ENCODE measurements at places on chromosomes 13 and 19. TPM values are rescaled to one million over a fixed set of nuclear protein-coding genes. Genes with fewer than 3 reads are reported as not detected.
A peak's percentile ranks its signal among the peaks of the same experiment; 100 is the strongest.

The TEX101 gene
- total RNA-seq = not detected

The INSL3 gene
- not detected for total RNA-seq

DNA sequence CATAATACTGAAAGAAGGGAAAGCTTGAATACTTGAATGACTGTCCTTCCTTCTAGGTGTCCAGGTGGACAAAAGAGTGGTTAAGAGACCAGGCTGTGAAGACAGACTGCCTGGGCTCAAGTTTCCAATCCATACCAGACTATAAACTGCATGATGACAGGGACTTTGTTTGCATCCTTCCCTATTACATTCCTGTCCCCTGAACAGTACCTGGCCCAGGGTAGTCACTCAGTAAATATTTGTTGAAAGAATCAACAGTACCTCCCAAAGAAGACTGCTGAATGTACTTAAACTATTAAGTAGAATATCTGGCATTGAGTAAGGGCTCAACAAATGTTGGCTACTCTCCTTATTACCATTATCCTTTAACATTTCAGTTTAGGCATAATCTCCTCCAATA is 29.7 kb downstream of the MIPEP start:
- no peak for DNase-seq

DNA sequence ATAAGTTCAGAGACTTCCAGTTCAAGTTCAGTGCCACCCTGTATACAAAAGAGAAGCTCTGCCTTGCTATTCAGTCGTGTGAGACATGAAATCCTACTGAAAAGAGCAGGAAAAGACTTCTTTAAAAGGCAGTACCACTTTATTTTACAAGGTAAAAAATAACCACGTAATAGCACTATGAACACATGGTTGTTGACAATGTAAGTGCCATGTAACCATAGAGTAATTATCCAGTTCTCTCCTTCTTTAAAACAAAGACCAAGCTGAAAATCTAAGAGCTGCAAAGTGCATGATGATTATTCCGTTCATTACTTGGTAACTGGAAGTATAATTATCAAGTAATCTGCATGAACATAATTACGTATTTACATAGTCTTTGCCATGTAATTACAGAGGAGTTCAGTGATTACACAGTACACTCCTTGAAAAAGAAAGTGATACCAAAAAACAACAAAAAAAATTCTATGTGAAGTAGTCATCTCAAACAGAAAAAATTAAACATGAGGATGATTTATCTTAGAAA is 288.7 kb downstream of the EFNB2 start:
- no peak for DNase-seq

DNA sequence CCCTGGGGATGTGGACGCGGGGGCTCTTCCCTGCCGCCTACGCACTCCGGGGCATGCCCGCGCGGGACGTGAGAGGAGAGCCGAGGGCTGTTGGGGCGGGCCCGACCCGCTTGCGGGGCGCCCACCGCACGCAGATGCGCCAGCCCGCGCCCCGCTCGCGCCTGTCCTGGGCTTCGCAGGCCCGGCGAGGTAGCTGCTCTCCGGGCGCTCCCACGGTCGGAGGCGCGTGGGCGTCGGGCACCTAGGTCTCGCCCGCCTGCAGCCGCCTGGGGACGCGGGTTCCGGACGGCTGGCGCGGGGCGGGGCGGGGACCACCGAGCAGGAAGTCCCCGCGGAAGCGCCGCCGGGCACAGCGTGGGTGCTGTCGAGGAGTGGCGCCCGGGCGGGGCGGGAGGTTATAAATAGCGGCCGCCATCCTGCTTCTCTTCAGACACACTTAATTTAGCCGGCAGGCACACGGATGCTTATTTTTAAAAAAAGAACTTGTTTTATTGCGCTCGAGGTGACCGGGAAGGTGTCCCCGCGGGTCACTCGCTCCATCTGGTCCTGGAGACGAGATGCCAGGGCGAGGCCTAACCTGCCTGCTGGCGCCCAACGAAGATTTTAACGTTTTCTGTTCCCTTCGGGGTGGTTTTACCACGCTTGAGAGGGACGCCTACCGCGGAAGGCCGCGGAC is 561 bp upstream of the GJA3 start:
- peak; percentile 65 for DNase-seq

DNA sequence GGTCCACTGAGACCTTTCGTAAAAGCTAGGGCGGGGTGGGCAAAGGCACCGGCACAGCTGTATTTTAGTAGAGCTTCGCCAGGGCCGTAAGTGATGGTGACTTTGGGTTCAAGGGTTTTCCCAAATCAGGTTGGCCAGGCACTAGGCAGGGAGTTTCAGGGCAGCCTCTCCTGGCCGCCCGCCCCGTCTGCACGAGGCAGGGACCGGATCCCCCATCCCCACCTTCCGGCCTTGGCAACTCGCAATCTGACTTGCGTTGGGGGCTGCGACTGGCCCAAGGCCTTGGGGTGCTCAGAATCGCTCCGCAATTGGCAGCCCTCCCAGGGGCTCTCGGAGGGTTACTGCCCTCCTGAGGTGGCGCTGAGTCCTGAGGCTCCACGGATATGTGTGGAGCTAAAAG is 4.1 kb upstream of the ZIC5 start:
- peak; percentile 46 for DNase-seq

- DNase-seq = no peak
Measured at GRCh38 chr19:48813123-48813913, 2.5 kb upstream of the BCAT2 start.

GRCh38 chr19:17078920-17079709 is 3.5 kb downstream of the MYO9B start:
- no peak for DNase-seq

DNA sequence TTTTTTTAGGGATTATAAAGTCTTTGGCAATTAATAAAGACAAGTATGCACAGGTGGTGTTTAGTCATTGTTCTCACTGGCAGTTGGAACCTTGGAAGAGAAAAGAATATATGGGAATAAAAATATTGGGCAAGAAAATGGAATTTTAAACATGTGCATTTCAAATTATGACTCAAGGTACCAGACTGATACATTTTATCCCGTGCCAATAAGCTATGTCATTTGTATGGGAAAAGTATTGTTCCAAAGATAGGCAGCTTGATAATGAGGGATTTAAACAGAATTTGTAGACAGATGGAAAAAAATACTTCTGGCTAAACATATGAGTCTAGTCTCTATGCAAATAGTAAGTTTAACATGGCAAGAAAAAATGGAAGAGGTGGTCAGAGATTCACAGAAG is 169.5 kb upstream of the UFM1 start:
- DNase-seq = no peak

- no peak for DNase-seq
Measured at GRCh38 chr19:39923862-39924261, 10.6 kb downstream of the FCGBP start.

DNA sequence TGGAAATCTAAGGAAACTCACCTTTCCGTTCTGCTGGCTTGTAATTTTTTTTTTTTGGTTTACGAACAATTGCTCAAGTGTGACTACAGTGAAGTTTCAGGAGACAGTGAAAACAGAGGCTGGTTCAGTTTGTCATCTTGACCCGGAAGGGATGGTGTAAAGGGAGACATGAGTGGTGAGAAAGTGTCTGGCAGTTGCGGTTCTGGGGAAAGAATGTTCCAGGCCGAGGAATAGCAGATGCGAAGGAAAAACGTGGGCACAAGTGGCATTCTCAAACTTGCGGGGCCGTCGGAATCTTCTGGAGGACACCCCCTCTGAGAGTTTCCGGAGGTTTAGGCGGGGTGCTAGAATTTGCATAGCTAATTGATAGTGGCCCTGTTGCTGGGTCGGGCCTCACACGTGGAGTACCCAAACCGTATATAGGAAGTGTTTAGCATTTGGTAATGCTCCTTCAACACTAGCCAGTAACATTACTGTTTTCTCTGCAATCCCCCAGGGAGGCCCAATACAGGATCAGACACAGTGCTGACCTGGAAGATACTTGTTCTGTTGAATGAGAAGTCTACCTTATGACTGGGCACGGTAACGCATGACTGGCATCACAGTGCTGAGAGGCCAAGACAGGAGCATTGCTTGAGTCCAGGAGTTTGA is 2.8 kb upstream of the TNFSF9 start:
- DNase-seq = no peak

- no peak for DNase-seq
Measured at GRCh38 chr13:99542788-99543406, 41.6 kb downstream of the TM9SF2 start.

DNA sequence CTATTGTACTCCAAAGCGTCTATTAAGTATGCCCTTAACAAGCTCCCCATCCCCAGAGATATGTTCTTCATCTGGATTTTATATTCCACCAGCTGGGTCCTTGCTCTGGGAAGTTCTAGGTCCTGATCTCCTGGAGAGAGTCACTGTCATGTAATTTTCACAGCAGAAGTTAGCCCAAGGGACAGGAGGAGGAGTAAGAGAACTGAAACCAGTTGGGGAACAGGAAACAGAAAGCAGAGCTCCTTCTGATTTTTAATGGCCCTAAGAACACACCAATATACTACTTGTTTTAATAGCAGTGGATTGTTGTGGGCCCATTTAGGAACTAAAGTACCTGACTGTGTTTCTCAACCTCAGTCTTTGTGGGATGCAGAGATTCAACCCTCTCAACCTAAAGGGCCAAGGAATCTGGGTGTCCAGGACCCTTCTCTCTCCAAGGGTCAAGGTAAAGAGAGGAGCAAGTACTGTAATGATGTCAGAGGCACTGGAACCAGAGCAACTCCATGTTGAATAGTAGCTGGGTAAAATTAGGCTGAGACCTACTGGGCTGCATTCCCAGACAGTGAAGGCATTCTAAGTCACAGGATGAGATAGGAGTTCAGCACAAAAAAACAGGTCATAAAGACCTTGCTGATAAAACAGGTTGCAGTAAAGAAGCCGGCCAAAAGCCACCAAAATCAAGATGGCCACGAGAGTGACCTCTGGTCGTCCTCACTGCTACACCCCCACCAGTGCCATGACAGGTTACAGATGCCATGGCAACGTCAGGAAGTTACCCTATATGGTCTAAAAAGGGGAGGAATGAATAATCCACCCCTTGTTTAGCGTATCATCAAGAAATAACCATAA is 8.1 kb upstream of the FPR3 start:
- DNase-seq = no peak

The RASL11A gene
- total RNA-seq = 42.4 TPM

DNA sequence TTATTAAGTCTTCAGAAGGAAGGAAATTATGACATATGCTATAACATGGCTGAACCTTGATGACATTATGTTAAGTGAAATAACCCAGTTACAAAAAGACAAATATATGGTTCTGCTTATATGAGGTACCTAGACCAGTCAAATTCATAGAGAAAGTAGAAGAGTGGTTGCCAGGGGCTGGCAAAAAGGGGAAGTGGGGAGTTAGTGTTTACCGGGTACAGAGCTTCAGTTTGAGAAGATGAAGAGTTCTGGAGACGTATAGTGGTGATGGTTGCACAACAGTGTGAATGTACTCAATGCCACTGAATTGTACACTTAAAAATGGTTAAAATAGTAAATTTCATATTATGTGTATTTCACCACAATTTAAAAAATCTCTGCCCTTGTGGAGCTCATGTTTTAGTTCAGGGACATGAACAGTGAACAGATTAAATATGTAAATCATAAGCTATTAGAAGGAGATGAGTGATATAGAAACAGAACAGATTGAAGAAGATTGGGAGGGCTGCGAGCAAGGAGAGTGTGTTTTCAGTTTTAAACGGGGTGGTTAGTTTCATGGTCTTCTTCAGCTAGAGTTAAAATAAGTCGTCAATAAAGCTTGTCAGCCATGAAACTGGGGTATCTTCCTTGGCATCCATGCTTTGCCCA is 355.2 kb downstream of the KCNRG start:
- no peak for DNase-seq

DNA sequence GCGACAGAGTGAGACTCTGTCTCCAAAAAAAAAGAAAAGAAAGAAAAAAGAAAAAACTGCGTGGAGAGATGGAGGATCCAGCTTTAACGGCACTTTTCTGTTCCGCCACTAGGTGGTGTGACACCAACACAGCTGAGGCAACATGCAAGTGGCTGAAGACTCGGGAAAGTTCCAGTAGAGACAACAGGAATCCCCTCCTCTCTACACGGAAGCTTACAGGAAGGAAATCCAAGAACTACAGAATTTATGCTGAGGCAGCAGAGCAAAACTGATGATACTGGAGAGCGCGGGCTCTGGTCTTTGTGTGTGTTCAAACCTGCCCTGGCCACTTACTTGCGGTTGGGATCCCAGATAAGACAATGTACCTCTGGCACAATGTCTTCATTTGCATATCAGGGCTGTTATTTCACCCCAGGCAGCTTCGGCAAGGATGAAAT is 9.9 kb downstream of the RANBP3 start:
- DNase-seq = peak; percentile 58

GRCh38 chr19:47790398-47790814 is 11.9 kb downstream of the SELENOW start:
- DNase-seq = peak; percentile 88

The TPTE2 gene
- total RNA-seq = 0.16 TPM

DNA sequence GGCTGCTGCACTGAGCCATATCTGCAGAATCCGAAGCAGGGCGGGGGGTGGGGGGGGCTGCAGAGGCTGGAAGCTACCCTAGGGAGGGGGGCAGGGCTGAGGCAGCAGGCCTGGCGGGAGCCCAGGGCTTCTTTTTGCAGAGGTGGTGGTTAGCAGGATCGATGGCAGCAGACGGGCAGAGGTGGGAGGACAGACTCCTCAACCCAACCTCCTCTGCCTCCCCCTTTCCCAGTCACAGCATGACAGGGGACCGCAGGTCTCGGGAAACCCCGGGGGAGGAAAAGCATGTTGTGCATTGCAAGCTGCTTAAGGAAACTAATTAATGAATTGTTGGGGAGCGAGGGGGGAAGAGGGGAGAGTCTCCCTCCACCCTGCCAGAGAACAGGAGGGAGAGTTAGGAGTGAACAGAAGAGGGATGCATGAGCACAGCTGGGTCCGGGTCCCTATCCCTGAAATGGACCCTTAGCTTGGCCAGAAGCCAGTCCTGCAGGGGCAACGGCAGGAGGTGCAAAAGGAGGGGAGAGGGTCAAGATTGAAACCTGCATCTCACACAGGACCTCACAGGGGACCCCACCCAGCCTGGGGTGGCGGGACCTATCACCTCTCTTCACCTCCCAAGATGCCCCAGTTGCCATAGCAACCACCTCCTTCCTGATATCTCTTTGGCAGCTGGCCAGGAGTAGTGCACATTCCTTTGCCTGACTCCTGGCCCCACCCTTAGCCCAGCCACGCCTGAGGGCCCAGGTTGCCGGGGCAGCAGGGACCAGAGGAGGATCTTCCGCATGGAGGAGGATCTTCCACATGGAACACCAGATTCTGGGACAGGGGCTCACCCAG is 1.8 kb downstream of the FXYD7 start:
- DNase-seq = peak; percentile 82

The C1QTNF9 gene
- total RNA-seq = 0.25 TPM

The ZNF549 gene
- 8.7 TPM for total RNA-seq

The DCT gene
- 0.13 TPM for total RNA-seq

The PSPN gene
- 2.0 TPM for total RNA-seq

Measured in kidney (tissue), 22 donors.